ENCODE measurements at places on chromosomes 7 and 10. TPM values are rescaled to one million over a fixed set of nuclear protein-coding genes. Genes with fewer than 3 reads are reported as not detected.
A peak's percentile ranks its signal among the peaks of the same experiment; 100 is the strongest.

- no peak for DNase-seq
Measured at GRCh38 chr7:86262781-86263180, 380.9 kb upstream of the GRM3 start.

- no peak for DNase-seq
Measured at GRCh38 chr10:76113952-76114351, 682.5 kb downstream of the LRMDA start.

DNA sequence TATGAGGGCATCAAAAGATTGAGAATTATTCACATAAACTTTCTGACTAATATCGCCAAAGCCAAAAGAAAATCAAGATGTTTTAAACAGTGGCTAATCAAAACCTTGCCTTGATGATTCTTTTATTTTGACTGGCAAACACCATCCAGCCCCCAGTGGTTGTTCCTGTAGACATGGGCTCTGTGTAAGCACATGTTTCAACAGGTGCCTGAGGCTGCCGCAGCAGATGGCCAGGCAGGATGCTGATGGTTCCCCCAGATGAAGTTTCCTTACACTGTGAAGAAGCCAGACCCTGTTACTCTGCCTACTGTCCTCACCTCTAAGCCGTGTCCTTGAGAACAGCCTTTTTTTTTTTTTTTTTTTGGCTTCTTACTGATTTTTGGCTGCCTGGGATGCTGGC lies 146.5 kb downstream of the RAB11FIP2 start:
- no peak for DNase-seq

GRCh38 chr10:93851169-93851568 lies 42.6 kb upstream of the SLC35G1 start:
- no peak for DNase-seq

GRCh38 chr10:118513174-118513573 lies 82.3 kb downstream of the PRLHR start:
- DNase-seq = no peak

GRCh38 chr7:150856303-150857275 lies 4.3 kb downstream of the AOC1 start:
- no peak for DNase-seq

GRCh38 chr7:31549611-31550010 lies 35.7 kb downstream of the ITPRID1 start:
- DNase-seq = no peak

DNA sequence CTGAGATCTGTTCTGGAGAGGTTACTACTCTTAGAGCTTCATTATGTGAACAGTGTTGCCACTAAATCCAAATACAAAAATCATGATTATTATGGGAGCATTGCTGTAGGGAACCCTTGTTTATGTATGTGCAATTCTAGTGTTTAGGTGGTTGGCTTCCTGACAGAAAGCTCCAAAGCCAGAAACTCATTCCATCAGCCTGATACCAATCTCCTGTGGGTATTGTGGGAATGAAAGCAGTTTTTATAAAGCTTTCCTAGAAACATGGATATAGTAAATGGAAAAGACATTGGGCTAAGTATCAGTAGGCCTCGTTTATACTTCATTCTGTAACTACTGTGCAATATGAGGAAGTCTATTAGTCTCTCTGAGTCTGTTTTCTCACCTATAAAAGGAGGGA lies 6.4 kb downstream of the SDK1 start:
- no peak for DNase-seq

DNA sequence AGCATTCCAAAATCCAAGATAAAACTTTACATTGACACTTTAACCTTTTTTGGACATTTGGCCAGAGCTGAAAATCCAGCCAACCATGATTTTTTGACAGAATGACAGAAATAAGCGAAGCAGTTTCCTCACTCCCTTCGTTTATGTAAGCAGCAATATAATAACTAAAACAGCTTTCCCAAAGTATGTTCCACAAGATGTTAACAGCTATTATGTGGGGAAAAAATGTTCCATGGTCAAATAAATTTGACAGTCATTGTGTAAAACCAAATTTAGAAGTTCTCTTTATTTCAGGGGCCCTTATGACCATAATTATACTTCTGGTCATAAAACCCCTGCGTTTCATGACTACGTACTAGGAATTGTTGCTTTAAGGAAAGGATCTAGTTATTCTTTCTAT lies 416.5 kb downstream of the MAGI2 start:
- no peak for DNase-seq

- no peak for DNase-seq
Measured at GRCh38 chr7:35781767-35782515, 18.9 kb upstream of the SEPTIN7 start.

- DNase-seq = no peak
Measured at GRCh38 chr10:98555021-98555619, 108.4 kb upstream of the HPS1 start.

Gene TBC1D12
- 1.9 TPM for total RNA-seq

GRCh38 chr10:51881213-51881612 lies 181.8 kb upstream of the CSTF2T start:
- no peak for DNase-seq

GRCh38 chr10:127563718-127564553 lies 14.8 kb downstream of the NPS start:
- peak; percentile 31 for DNase-seq

- no peak for DNase-seq
Measured at GRCh38 chr10:124299696-124300095, 119.0 kb downstream of the OAT start.

DNA sequence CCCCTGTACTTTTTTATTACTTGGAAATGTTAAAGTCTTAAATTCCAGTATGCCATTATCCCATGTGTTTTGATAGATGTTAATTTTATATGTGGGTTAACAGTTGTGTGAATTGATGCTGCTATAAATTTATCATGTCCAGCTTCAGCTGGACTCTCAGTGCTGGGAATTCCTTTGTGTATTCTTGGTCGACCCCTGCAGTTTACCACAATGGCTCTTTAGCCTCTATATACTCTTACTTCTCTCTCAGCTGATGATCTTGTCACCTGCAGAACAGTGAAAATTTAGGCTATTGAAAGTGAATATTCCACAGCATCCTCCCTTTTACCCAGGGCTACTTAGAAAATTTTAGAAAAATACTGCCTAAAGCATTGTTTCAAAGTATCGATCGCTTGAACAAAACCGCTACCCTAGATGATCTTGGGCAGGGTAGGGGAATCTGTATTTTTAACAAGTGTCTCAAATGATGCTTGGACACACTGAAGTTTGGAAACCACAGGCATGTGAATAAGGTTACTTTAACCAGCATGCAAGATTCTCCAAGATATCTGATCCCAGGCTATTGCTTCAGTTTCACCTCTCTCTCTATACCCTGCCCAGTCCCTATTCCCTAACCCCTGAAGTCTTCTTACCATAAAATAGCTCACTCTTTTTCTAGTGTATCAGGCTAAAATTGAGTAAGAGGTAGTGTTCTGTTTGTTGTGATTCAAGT lies 25.4 kb downstream of the LCOR start:
- no peak for DNase-seq

- DNase-seq = no peak
Measured at GRCh38 chr10:35324196-35324595, 12.1 kb upstream of the CCNY start.

GRCh38 chr7:37142958-37143357 lies 305.7 kb downstream of the ELMO1 start:
- DNase-seq = no peak

DNA sequence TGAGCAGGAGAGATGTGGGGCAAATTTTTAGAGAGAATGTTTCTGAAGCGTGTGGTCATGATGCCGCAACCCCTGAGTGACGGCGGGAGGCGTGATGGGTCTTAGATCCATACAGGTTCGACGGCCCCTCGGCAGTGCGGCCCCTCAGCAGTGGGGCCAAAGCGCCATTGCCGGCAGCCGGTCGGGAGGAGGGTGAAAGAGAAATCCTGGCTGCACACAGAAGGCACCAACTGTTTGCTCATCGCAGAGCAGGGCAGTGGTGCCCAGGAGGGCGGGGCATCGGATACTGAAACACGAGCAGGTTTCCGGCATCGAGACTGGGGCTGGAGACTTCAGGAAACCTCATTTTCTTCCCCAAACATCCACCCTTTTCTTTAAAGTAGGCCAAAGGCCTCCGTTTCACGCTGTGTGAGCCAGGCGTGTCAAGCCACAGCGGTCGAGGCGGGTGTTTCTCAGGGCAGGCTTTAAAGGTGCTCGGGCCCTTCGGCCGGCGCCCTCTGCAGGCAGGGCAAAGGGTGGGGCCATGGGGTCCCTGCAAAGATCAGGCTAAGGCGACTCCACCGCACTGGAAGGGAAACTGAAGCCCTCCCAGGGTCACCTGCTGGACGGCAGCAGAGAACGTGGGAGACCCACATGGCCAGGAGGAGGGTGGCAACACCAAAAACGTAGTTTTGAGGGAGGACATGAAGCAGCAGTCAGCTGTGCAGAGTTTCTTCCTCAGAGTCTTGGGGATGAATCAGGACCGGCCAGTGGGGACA lies 42.0 kb upstream of the PPP2R2D start:
- DNase-seq = no peak

Gene SPDYE5
- not detected for total RNA-seq

Gene NKX2-3
- total RNA-seq = not detected

Gene LIPM
- total RNA-seq = not detected

Gene CARD11
- 62.8 TPM for total RNA-seq

Gene THSD7A
- total RNA-seq = not detected

DNA sequence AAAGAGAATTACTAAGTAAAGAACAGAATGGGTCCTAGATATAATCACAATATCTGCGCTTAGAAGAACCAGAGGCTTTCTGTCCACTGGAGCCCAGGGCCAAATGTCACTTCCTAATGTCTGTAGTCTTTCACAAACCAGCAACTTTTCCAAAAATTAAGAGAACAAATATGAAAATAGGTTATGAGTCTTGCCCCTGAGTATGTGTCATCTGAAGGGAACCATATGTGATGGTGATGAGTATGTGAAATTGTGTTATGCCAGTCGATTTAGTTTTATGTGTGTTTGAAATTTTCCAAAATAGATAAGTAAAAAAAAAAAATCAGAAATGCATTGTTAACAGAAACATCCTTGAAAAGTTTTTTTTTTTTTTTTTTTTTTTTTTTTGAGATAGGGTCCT lies 15.4 kb upstream of the HTR5A start:
- DNase-seq = no peak

DNA sequence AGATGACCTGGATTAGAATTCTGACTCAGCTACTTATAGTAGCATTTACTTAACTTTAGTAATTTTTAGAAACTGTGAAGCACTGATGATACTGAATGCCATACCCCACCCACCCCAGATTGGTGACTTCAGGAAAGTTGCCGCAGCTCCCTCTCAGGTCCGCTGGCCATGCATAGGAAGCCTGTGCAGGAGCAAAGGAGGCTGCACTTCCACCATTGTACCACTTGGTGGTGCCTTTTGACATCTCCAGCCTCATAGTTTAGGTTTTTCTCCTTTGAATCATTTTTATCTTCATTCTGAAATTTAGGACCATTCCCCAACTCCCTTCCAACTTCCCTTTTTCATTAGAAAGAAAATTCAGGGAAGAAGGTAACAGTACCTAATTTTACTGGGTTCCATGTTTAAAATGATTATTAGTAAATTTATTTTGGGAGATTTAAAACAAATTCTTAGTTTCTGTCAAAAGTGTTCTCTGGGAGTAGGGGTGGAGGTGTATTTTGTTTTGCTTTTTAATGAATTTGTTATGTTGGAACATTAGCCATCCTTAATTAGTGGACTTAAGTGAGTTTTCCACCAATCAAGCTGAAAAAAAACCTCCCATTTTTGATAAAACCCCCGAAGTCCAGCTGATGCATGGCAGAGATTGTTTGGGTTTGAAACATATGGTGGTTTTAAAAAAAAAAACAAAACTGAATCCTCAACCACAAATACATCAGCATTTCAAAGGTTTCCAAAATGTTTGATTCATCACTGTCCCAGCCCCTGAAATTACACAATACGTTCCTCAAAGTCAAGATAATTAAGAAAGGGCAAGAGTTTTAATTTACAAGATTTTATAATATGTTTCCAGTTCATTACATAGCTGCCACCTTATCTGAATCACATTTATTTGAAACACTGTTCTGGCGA lies 109.6 kb downstream of the WNT2 start:
- DNase-seq = peak; percentile 49

DNA sequence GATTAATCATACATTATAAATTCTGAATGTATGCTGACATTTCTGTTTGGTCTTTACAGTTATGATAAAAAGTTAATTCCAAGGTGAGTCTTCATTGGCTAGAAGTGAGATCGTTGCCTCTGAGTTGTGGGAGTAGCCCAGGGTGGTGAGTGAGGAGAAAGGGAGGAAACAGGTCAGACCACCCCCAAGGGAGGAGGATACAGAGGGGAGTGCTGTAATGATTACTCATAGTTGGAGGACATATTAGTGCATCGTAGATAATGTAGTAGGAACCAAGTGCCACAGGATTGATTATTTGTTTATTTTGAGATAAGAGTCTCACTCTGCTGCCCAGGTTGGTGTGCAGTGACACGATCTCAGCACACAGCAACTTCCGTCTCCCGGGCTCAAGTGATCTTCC lies 672.2 kb downstream of the INHBA start:
- no peak for DNase-seq

DNA sequence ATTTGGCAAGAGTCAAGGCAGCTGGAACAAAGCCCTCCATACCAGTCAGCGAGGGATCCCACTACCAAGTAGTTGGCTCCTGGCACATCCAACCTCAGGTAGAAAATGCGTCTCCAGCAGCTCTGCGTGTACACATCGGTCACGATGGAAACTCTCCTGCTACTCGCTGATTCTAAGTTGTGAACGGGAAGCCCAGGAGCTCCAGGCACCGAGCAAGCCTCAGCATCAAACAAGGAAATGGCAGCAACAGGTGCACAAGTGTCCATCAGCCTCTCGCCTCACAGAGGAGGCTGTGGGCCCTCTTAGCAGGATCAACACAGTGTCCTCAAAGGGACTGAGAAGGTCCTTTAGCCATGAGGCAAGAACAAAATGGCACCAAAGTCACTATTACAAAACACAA lies 127.0 kb downstream of the TCERG1L start:
- DNase-seq = no peak

- no peak for DNase-seq
Measured at GRCh38 chr10:38163617-38164016, 69.5 kb downstream of the ZNF37A start.

- no peak for DNase-seq
Measured at GRCh38 chr10:21501731-21502347, 23.6 kb downstream of the SKIDA1 start.

GRCh38 chr10:68151453-68151852 lies 42.2 kb downstream of the MYPN start:
- DNase-seq = no peak

DNA sequence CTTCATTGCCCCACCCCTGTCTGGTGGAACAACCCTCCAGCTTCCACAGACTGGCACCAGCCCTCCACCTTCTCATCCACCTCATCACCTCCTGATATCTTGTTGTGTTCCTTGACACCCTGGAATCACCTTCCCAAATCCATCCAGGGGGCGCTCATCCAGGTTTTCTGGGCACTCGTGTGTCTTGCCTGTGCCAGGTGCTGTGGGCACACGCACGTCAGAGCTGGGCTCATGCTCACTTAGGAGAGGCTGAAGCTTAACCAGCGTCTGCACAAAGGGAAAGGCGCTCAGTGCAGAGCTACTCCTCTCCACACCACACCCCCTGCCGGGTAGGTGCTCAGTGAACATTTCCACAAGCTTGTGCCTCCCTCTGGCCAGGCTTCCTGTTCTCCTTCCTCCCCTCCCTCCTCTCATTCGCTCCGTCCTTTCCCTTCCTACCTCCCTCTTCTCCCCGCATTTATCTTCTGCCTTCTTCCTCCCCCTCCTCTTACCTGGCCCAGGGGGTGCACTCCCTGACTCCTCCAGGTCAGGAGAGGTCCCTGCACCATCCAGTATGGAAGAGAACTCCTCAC lies 4.8 kb downstream of the ADCYAP1R1 start:
- DNase-seq = no peak

Measured in OCI-LY7 (cell line).